ENCODE measurements at places on chromosomes 13 and 19.

DNA sequence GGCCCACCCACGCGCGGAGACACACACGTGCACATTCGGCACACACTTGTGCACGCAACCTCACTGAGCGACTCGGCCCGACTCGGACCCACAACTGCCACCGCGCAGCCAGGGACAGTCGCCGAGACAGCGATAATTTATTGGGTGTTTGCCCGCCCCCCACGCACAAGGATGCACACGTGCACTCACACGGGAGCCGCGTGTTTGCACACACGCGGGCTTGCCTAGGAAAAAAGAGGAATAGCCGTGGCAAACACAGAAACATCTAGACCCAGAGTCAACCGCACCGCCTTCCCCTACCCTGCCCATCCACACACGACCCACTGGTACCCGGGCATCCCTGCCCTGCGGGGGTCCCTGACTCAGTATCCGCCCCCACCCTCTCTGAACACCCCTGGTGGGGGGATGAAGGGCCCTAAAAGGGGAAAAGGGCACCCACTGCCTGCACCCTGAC, 1.1 kb upstream of the SSBP4 start:
- no peak for DNase-seq

DNA sequence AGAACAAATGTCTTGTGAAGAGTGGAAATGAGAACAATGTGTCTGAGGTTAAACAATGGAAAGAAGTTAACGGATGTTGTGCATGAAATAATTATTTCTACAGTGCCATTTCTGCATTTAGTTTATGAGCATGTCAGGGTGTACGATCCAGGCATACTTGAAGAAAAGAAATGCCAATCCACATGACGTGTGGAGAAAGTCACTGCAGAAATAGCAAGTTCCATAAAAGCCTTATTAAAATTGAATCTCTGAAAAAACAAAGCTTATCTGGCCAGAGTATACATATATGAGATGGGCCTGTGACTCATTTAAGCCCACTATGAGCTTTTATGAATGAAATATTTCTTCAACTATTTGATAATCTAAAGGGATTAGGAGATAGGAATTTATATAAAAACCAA, 426.1 kb downstream of the EFNB2 start:
- DNase-seq: no peak

DNA sequence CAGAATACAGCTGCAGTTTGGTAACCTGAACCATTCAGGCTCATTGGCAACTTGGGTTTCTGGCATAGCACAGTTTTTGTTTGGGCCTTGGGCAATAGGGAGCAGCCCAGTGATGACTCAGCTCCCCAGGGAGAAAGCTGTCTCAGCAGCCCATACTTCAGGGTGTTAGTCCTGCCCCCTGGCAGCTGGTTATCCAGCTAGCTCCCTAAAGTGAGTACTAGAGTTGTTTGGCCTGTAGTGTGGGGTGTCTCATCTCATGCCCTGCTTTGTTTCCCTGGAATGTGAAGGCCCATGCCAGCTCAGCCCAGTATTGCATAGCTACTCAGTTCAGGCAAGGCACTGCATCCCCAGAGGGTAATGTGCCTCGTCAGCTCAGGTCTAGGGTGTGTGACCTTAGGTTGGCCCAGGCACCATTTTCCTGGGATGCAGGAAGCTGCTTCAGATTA, 18.2 kb upstream of the ZNF543 start:
- DNase-seq: no peak

DNA sequence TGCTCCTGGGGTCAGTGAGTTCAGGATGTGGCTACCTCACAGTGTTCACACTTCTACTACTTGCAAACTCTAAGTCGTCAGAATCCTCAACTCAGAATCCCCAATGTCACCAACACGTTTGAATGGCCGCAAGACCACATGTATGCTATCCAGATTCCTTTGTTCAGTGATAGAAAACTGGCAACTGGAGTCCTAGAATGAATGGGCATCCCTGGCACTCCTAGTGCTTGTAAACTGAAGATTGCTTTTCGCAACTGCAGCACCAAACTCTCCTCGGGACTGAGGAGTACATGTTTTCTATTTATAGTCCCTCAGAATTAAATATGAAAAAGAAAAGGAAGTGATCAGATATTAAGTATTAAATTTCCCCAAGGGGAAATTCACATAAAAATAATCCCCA, 4.9 kb downstream of the SMAD9 start:
- no peak for DNase-seq

DNA sequence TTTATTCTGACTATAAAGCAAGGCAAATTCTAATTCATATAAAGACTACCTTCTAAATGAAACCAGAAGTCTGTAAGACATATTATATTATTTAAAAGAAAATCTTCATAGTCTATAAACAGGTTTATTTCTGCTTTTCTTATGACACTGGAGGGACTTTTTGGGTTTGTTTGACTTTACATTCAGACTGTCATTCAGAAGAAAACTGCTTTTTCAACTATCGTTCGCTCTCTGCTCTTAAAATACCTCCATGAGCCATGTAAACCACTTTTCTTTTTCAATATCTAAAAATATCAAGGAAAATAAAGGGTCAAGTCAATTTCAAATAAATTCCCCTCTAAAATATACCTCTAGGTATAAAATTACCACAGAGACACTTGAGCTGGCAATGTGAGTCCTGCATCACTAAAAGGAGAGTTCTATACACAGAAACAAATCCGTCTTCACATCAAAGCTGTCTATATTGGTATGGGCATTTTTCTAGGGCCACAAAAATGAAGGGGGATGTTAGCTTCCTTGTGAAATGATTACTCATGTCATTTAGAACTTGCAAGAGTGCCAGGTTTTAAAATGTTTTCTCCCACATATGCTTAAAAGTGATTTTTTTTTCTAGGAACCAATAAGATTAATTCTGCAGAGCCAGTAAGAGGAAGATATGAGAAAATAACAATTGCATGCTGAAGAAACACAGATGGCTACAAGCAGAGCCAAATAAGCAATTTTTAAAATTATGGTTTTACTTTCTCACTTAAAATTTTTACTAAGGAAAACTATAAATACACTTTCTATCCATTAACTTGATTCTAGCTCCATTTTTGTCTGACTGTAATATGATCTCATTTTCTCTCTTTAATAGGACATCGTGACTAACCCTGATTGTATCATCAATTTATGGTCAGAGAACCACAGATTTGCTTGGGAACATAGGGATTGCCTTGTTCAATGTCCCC, 181.8 kb downstream of the TBC1D4 start:
- no peak for DNase-seq

- DNase-seq: no peak
These were observed 758 bp downstream of the BAX start for GRCh38 chr19:48955308-48955958.

- no peak for DNase-seq
These were observed 3.2 kb upstream of the SPRYD7 start for GRCh38 chr13:49939321-49939720.

DNA sequence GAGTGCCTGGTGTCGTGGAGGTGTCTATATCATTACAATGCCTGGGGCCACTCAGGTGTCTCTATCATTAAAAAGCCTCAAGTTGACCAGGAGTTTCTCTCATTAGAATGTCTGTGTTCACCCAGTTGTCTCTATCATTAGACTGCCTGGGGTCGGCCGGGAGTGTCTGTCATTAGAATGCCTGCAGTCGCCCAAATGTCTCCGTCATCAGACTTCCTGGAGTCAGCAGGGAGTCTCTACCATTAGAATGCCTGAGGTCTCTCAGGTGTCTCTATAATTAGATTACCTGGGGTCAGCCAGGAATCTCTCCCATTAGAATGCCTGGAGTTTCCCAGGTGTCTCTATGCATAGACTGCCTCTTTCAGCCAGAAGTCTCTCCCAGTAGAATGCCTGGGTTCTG, 1477.6 kb downstream of the UQCRFS1 start:
- DNase-seq: no peak

DNA sequence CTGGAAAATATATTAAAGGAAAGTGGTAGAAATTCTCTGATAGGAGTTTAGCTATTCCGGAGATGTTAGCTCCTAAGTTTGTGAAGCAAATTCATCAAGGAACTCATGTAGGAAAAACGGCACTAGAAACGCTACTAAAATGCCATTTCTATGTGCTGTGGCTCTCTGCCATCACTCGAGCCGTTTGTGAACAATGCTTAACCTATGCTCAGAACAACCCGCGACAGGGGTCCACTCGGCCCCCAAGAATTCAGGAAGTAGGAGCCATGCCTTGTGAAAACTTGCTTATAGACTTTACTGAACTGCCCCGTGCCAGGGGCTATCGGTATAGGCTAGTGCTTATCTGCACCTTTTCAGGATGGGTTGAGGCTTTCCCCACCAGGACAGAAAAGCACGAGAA, 14.2 kb upstream of the SLC15A1 start:
- no peak for DNase-seq

DNA sequence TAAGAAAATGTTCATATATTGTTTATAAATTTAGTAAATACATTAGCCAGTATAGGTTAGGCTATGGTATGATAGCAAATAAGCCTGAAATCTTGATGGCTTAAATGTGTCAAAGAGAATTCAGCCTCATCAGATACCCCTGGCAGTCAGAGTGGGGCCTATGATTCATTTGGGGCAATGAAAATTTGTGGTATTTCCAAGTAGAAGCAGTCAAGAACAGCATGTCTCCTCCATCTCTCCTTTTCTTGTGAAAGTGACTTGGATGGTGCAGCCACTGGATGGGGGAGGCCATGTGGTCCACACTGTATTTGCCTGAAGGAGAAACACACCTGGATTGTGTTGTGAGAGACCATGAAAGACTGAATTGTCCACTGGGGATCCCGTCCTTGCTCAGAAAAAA, 82.7 kb downstream of the DLEU7 start:
- no peak for DNase-seq

DNA sequence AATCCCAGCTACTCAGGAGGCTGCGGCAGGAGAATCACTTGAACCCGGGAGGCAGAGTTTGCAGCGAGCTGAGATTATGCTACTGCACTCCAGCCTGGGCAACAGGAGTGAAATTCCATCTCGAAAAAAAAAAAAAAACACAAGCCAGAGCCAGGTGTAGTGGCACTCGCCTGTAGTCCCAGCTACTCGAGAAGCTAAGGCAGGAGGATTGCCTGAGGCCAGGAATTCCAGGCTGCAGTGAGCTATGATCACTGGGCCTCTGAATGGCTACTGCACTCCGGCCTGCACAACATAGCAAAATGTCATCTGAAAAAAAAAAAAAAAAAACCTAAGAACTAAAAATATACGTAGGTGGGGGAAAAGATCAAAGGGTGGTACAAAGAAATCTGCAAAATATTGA, 19.4 kb downstream of the EPS15L1 start:
- DNase-seq: no peak

Data from stimulated activated CD8-positive, alpha-beta memory T cell treated with anti-CD3 and anti-CD28 coated beads, Interleukin-4, amount 100 ng/mL, for 4 hours (primary cell).